ENCODE measurements at places on chromosomes 11 and 22. TPM values are rescaled to one million over a fixed set of nuclear protein-coding genes. Genes with fewer than 3 reads are reported as not detected.

DNA sequence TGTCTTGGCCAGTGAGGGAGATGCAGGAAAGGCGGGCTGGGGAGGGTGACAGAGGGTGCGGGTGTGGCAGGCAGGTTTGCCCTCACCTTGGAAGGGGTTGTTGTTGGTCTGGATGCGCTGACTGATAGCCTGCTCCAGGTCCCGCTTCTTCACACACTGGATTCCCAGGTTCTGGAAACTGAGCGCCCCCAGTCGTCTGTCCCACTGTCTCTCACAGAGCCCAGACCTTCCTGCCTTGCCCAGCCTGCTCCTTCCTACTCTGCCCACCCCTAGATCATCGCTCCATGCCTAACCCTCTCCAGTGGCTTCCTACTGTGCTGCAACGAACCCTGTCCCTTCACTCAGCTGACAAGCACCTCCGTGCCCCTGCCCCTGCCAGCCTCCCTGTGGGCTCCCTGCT, 2.7 kb downstream of the RELA start:
- DNase-seq, result no peak

- DNase-seq, result no peak
These were observed 85.0 kb downstream of the NAT10 start for GRCh38 chr11:34190192-34191139.

DNA sequence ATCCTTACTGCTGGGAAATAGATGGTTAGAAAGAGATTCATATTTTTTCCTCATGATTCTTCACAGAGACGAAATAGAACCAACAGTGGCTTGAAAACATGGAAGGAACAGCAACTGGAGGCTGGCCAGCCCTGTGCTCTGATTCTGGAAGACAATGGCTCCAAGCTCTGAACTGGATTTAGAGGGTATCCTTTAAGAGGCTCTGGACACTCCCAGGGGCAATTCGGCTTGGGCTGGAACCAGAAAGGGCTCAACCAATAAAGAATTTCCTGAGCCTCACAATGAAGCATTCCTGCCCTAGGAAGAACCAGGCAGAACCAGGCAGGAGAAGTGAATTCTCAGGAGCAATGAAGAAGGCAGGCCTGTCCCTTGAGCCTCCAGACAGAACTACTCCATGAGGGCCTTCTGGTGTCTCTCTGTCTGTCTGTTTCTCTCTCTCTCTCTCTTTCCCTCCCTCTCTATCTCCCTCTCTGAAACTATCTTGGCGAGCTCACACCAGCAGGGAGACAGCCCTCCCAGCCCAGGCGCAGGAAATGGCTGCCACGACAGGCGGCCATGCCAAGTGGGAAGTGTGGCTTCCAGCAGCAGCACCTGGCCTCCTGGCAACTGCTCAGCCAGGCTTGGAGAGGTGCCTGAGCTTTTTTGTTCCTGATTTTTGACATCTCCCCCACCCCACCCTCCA, 93.3 kb downstream of the RCN1 start:
- no peak for DNase-seq

- DNase-seq, result no peak
These were observed 56.5 kb upstream of the IGLL5 start for GRCh38 chr22:22830957-22831688.

GRCh38 chr11:70270877-70271648, 573 bp downstream of the PPFIA1 start:
- no peak for DNase-seq

- DNase-seq, result no peak
These were observed 92.0 kb downstream of the ZC3H12C start for GRCh38 chr11:110185121-110185591.

- DNase-seq, result no peak
These were observed 424.9 kb downstream of the INSC start for GRCh38 chr11:15539645-15540044.

DNA sequence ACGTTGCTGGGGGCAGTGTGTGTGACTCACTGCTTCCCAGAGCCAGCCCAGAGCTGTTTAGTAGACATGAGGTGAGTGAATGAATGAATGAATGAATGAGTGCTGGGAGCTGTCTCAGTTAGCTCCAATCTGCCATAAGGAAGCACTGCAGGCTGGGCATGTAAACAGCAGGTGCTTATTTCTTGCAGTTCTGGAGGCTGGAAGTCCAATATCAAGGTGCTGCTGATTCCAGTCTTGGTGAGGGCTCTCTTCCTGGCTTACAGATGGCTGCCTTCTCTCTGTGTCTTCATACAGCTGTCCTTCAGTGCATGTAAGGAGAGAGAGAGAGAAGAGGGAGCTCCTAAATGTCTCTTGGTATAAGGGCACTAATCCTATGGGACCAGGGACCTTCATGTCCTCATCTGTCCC, 4.1 kb downstream of the C11orf21 start:
- no peak for DNase-seq

DNA sequence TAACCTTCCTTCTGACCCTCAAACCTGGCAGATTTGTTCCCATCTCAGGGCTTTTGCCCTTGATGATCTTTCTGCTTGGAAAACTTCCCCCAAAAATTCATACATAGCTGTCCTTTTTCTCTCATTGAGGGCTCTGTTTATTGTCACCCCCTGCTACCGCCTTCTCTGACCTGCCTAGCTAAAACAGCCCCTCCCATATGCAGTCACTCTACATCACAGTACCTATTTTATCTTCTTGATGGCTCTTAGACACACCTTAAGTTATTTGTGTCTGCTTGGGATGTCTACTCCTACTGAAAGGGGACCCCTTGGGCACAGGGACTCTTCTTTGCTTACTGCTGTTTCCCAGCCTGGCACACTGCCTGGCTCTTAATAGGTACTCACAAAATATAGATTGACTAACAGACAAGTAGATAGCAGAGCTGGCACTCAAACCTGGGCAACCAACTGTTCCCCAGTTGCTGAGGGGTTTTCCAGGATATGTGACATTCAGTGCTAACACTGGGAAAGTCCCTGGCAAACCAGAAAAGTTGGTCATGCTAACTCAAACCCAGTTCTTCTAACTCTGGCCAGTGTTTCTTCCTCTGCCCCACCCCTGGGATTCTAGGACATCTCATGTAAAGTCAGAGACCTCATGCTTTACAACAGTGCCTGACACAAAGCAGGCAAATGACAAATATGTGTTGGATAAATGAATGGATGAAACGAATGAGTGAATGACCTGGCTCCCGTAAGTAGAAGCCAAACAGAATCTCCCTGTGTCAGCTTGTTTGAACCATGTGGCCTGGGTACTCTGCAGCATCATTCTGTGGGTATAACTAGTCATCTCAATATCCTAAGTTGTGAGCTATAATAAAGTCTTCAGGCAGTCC, 19.8 kb upstream of the FJX1 start:
- no peak for DNase-seq

DNA sequence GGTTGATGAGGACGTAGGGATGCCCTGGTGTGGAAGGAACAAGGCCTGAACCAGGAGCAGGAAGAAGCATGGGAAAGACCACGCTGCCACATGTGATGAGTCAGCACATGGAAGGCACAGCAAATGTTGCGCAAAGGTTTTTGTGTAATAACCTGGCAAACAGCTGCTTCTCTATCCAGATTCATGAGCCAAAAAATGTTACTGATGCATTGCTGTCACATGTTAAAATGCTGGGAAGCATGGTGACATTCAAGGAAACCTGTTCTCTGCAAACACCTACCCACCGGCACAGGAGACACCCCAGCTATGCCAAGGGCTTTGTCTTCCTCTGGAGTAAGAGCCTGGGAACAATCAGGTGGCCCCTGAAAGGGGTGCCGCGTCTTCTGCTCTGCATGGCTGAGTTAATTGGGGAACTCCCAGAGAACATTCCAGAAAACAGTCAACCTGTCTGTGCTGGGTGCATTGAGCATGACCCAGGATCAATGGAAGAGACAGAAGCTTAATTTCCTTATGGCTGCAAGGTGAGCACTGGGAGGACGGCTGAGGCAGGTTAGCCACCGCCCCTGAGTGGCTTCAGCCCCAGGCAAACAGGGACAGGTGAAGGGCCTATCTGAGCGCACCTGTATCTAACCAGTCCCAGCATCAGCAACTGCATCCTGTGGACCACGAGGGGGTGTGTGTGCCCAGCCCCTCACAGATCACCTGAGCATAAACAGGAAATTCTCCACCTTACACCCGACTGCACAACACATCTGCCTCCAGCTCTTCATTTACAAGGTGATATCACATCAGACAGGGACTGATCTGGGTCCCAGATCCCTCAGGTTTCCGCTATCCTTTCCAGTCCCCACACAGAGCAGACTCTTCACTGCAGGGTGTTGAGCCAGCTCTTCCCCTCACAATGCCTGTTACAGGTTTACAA, 108.4 kb downstream of the GGTLC2 start:
- no peak for DNase-seq

Gene OPCML
- total RNA-seq, result 26.9 TPM

Gene NLRP6
- total RNA-seq, result not detected

Gene P2RY6
- under 0.01 TPM for total RNA-seq

Gene ETS1
- 9.8 TPM for total RNA-seq

Gene ACR
- total RNA-seq, result not detected

Measured in frontal cortex (tissue), 4 donors.